Stimulated activated CD4-positive, alpha-beta T cell treated with anti-CD3 and anti-CD28 coated beads, Interleukin-4, amount 100 ng/mL, for 1 hour (primary cell): ENCODE measurements at places on chromosomes 4 and X.

GRCh38 chrX:126063984-126064383 is 102.1 kb downstream of the DCAF12L2 start:
- DNase-seq, result no peak

GRCh38 chr4:73583666-73584065 is 36.6 kb downstream of the RASSF6 start:
- DNase-seq, result no peak

DNA sequence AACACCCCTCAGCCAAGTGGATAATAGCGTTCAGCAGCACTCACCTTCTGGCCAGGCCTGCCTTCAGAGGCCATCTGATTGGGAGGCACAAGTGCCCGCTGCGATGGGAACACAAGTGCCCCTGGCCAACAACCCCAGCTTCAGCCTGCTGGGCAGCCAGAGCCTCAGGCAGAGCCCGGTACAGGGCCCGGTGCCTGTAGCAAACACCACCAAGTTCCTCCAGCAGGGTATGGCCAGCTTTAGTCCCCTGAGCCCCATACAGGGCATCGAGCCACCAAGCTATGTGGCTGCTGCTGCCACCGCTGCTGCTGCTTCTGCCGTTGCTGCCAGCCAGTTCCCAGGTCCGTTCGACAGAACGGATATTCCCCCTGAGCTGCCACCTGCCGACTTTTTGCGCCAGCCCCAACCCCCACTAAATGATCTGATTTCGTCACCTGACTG is 55.9 kb upstream of the MTM1 start:
- DNase-seq, result no peak

DNA sequence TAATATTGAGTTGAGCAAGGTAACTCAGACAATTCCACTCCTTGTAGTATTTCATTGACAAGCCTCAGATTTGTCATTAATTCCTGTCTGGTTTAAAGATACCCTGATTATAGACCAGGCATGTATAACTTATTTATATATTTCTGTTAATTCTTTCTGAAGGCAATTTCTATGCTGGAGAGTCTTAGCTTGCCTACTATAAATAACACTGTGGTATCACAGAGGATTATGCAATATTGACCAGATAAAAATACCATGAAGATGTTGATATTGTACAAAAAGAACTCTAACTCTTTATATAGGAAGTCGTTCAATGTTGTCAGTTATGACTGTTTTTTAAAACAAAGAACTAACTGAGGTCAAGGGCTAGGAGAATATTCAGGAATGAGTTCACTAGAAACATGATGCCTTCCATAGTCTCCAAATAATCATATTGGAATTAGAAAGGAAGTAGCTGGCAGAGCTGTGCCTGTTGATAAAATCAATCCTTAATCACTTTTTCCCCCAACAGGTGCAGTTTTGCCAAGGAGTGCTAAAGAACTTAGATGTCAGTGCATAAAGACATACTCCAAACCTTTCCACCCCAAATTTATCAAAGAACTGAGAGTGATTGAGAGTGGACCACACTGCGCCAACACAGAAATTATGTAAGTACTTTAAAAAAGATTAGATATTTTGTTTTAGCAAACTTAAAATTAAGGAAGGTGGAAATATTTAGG is 821 bp downstream of the CXCL8 start:
- DNase-seq, result no peak

GRCh38 chr4:79476196-79476595 is 68.2 kb upstream of the GK2 start:
- no peak for DNase-seq

GRCh38 chr4:65227628-65228027 is 442.7 kb downstream of the EPHA5 start:
- no peak for DNase-seq

GRCh38 chrX:102978594-102978993 is 41.5 kb downstream of the RAB40AL start:
- DNase-seq, result no peak

DNA sequence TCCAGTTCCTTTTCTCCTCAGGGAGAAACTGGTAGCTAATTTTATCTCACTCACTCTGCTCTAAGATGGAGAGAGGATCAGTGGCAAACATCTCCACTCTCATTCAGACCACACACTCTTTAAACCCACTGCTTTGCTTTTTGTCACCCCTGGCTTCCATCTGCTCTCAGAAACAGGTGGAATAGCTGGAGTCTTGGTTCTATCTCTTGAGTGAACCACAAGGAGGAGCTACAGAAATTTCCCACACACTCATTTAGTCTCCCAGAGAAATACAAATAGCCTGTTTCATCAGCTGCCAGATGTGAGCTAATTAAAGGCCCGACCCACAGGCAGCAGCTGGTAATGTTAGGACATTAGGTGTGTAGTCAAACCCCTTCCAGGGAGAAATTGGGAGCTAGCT is 96.6 kb downstream of the STPG2 start:
- DNase-seq, result no peak

- no peak for DNase-seq
Observed at GRCh38 chr4:13032936-13033335, 451.2 kb downstream of the RAB28 start.

- no peak for DNase-seq
Observed at GRCh38 chr4:2186133-2186864, 55.6 kb downstream of the HAUS3 start.

DNA sequence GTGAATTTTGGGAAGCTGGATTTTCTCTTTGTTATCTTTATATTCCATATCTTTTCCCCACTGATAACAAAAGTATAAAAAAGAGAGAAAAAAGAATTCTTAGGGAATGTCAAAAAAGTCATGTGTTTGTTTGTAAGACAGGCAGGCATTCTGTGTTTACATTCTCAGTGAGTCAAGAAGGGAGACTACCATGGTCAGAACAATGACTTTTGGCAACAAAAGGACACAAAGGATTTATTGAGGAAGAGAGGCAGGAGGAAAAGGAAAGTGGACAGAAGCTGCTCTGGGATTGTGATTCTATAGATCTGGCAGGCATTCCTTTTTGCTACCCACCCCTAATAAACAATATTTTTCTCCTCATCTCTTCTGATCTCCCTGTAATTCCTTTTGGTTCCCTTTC is 5.9 kb upstream of the ANK2 start:
- no peak for DNase-seq

DNA sequence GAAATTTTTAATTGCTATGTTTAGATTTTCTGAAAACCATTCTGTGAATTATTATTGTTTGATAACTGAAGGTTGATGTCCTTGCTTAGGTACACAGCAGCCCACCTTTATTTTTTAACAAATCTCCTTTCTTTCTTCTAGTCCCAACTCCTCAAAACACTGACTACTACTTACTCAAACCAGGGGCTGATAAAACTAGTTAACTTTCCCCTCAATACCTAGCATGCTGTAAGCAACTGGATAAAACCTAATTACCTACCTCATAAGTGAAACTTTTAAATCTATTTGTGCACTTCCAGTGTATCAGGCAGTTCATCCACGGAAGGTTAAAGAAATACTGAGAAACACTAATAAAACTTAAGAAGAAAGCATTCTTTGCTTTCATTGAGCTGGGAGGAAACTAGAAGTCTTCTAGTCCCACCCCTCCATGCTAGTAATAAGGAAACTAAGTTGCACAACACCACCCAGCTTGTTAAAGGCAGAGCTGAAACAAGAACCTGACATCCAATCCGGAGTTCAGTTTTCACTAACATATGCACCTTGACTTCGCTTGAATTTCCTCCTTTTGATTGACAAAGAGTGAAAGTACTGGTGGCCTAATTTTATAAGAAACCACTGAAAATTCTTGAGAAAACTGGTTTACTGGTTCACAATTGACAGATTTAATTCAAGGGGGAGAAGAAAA is 180.2 kb upstream of the TET2 start:
- no peak for DNase-seq

DNA sequence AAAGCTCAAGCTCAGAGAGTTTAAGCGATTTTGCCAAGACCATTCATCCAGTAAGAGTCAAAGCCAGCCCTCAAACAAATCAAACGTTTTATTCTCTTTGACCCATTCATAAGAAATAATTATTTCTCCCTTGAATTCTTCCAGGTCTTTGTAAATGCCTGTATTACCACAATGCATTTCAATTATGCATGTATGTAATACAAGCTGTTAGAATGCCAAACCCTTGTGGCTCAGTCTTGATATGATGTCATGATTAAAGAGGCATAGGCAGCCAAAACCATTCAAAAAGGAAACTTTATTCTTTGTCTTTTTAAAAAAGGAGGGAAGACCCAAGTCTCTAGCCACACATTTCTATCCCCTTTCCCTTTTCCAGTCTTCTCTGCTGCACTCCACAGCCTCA is 56.5 kb upstream of the PGM2 start:
- DNase-seq, result no peak

DNA sequence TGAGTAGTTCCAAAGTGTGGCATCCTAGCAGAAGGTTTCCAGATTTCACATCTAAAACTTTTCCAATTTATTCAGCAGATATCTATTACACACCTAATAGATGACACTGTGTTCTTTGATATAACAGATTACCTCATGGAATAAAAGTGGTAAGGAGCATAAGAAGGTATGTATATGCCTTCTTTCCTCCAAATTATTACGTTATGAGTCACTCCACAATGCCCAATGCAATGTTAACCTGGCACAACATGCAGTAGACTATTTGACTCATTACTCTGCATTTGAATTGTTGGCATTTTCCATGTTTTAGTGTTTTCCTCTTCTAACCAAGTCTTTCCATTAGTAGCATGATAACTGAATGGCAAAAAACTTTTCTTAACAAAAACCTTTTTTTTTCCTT is 383.6 kb downstream of the ADGRL3 start:
- DNase-seq, result no peak

DNA sequence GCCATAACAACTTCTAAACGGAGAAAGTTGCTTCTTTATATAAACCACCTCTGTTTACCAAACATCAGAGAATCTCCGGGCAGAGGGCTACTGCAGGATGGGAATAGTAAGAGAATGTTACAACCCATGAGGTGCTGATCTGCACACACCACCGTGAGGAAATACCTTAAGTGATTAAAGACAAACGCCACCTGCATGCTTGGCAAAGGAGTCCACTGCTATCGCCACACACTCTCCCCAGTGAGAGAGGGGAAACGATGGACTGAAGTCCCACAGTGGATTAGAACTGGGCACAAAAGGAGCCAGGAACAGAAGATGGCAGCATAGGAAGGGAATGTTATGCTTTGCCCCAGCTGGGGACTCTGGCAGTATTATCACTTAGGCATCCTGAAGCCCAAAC is 15.6 kb downstream of the MAML3 start:
- DNase-seq, result no peak

GRCh38 chr4:88109123-88109881 is 49.1 kb downstream of the ABCG2 start:
- DNase-seq, result no peak

GRCh38 chr4:14262221-14262620 is 634.7 kb upstream of the BOD1L1 start:
- DNase-seq, result no peak

DNA sequence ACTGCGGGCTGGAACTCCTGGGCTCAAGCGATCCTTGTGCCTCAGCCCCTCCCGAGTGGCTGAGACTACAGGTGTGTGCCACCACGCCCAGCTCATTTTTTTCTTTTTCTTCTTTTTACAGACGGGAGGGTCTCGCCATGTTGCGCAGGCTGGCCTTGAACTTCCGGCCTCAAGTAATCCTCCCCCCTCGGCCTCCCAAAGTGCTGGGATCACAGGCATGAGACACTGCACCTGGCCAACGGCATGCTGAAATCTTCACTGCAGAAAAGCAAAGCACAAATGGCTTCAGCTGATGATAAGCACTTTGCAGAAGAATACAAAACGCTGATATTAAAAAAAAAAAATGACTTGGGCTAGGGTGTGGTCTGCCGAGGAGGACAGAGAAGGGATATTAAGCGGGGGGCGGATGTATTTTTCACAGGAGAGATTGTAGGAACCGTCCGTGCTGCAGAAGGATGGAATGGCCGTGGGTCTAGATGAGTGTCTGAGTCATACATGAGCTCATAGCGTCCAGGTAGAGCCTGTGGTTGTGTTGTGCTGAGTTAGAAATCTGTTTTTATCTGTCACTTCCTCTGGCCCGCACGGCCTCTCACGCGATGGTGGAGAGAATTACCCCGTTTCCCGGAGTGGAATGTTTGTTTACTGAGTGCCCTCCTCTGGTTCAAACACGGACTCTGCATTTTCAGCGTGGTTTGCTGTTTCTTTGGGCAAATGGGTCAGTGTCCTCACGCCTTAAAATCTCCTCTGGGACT is 8.5 kb upstream of the AKAP17A start:
- DNase-seq, result peak; percentile 56

DNA sequence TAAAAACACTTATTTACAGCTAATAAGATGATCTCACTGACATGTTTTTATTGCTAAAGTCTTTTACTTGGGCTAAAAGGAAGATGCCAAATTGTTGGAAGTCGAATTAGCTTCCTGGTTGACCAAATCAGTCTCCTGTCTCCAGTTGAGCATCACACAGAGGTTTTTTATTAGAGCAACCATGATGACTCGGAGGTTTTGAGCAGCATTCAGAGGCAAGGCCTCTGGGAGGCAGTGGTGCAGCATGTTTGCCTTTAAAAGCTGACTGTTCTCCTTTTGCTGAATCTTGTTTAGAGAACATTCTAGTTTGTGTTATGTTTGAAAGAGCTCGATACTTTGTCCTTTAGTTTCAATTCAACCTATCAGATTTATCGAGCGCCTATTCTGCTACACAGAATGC is 2.1 kb downstream of the UCHL1 start:
- DNase-seq, result no peak

GRCh38 chrX:151516538-151517187 is 46.8 kb upstream of the PASD1 start:
- no peak for DNase-seq

DNA sequence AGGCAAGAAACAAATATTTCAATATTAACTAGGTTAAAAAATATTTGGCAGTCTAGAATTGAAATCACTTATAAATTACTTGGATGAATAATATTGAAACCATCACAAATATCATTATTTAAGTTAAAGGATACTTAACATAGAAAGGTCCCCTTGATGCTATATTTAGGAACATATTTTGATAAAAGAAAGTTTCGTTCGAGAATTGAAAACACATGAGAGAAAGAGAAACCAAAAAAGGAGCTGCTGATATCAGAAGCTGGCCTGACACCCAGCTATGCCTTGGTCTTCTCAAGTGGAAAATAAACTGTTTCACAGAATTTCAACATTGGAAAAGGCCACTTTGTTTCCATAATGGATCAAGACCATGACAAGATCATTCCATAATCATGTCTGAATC is 762.4 kb downstream of the DMD start:
- DNase-seq, result no peak

DNA sequence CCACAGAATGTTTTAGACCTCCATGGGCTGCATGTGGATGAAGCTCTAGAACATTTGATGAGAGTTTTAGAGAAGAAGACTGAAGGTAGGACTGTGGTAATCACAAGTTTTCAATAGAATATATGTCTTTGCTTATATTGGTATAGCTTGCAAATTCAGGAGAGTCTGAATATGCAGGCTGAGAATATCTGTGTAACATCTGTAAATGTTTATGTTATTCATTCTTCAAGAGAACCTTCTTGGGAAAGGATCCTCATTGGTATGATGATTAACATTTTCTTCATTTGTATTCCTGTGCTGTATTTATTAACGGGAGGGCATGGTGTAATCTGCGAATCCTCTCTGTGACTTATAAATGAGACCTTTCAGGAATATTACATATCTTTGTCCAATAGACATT is 52.1 kb upstream of the RHOH start:
- DNase-seq, result no peak

- no peak for DNase-seq
Observed at GRCh38 chr4:146998157-146998556, 52.5 kb upstream of the TTC29 start.

GRCh38 chr4:124331781-124332180 is 380.8 kb downstream of the ANKRD50 start:
- DNase-seq, result no peak
